Chondrocyte (in vitro differentiated cells): ENCODE measurements at places on chromosomes 5 and 9. TPM values are rescaled to one million over a fixed set of nuclear protein-coding genes. Genes with fewer than 3 reads are reported as not detected.

The CDC20B gene
- not detected in 3 replicates for total RNA-seq

- no peaks in the 10 kb centered on the region for H3K36me3 ChIP-seq
- peaks cover 6% of the 10 kb centered on the region for H3K27me3 ChIP-seq
- no peak for DNase-seq
These were observed 413 bp downstream of the JADE2 start for GRCh38 chr5:134525683-134526482.

GRCh38 chr5:122121479-122122465 lies 7.6 kb upstream of the ZNF474 start:
- peaks cover 31% of the 10 kb centered on the region for H3K4me1 ChIP-seq
- H3K27me3 ChIP-seq: no peaks in the 10 kb centered on the region
- no peak for DNase-seq
- no peak overlapping the region for H3K4me3 ChIP-seq
- H3K27ac ChIP-seq: no peak overlapping the region
- H3K36me3 ChIP-seq: no peaks in the 10 kb centered on the region

The CATSPER3 gene
- 0.17 to 0.64 TPM (median 0.39 TPM) in 3 replicates for total RNA-seq

The ENC1 gene
- 37.4 to 53.6 TPM (median 51.1 TPM) in 3 replicates for total RNA-seq

- H3K4me3 ChIP-seq: no peak overlapping the region
- no peak for DNase-seq
- peaks cover 10% of the 10 kb centered on the region for H3K27me3 ChIP-seq
- no peak overlapping the region for H3K27ac ChIP-seq
- no peaks in the 10 kb centered on the region for H3K36me3 ChIP-seq
These were observed 241.4 kb downstream of the DRD1 start for GRCh38 chr5:175202463-175203068.

The LCN10 gene
- total RNA-seq: not detected in 3 replicates
